ENCODE measurements at places on chromosomes 1 and 21.

DNA sequence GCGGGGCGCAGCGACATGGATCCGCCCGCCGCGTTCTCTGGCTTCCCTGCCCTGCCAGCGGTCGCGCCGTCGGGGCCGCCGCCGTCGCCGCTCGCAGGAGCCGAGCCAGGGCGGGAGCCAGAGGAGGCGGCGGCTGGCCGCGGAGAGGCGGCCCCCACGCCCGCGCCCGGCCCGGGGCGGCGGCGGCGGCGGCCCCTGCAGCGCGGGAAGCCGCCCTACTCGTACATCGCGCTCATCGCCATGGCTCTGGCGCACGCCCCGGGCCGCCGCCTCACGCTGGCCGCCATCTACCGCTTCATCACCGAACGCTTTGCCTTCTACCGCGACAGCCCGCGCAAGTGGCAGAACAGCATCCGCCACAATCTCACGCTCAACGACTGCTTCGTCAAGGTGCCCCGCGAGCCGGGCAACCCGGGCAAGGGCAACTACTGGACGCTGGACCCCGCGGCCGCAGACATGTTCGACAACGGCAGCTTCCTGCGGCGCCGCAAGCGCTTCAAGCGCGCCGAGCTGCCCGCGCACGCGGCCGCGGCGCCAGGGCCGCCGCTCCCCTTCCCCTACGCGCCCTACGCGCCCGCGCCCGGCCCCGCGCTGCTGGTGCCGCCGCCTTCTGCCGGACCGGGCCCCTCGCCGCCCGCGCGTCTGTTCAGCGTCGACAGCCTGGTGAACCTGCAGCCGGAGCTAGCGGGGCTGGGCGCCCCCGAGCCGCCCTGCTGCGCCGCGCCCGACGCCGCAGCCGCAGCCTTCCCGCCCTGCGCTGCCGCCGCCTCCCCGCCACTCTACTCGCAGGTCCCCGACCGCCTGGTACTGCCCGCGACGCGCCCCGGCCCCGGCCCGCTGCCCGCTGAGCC is 459 bp downstream of the FOXE3 start:
- peak; percentile 10 for DNase-seq

GRCh38 chr1:63073309-63074306 is 248.8 kb upstream of the FOXD3 start:
- no peak for DNase-seq

GRCh38 chr1:29531596-29531995 is 295.3 kb downstream of the PTPRU start:
- DNase-seq, result no peak

GRCh38 chr1:151131701-151132334 is 14.6 kb downstream of the SEMA6C start:
- no peak for DNase-seq

DNA sequence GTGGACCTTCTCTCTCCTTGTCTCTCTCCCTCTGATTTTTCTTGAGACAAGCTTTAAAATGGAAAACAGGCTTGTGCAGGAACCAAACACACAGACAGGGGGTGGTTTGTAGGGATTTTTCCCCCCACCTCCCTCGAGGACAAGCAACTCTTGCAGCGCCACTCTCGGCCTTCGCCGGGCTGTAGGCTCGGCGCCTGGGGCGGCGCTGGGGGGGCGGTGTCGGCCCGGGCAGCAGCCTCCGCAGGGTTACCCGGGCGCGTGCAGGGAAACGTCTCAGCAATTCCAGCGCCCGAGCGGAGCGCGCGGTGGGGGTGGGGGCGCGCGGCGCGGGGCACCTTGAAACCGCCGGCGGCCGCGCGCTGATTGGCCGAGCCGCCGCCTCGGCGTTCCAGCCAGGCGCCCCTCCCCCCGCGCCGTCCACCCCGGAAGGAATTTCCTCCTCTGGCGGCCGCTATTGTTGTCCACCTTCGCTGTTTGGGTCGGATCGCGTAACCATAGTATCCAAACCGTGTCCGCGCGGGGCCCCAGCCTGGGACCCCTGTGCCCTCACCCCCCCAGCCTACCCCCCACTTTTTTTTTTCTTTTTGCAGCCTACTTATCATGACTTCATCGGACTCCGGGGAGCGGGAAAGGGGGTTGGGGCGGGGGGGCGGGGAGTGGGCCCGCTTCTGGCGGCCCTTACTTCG is 59.8 kb upstream of the ACOT11 start:
- DNase-seq, result peak; percentile 82

- no peak for DNase-seq
Observed at GRCh38 chr1:53337499-53337898, 9.6 kb upstream of the LRP8 start.

DNA sequence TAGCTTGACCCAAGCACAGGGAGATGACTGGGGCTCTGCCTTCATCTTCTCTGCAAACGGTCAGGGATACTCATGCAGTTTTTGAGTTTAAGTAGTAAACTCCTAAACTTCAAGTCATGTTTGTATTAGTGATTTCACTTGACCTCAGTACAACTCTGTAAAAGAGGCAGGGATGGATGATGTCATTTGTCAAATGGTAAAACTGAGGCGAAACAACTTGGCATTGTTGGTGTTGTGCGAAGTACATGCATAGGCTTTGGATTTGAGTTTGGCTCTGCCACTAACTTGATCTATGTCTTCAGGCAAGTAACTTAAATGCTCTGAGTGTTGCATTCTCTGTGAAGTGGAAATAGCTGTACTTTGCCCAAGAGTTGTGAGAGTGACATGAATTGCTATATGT is 42.7 kb downstream of the WNT4 start:
- DNase-seq, result no peak

- DNase-seq, result no peak
Observed at GRCh38 chr21:33198346-33199099, 31.2 kb upstream of the IFNAR2 start.

Data from DMS153 (cell line).